Effector CD8-positive, alpha-beta T cell (primary cell): ENCODE measurements at places on chromosomes 6 and 20.

- DNase-seq: no peak
These were observed 28.3 kb upstream of the NHSL1 start for GRCh38 chr6:138527411-138528088.

DNA sequence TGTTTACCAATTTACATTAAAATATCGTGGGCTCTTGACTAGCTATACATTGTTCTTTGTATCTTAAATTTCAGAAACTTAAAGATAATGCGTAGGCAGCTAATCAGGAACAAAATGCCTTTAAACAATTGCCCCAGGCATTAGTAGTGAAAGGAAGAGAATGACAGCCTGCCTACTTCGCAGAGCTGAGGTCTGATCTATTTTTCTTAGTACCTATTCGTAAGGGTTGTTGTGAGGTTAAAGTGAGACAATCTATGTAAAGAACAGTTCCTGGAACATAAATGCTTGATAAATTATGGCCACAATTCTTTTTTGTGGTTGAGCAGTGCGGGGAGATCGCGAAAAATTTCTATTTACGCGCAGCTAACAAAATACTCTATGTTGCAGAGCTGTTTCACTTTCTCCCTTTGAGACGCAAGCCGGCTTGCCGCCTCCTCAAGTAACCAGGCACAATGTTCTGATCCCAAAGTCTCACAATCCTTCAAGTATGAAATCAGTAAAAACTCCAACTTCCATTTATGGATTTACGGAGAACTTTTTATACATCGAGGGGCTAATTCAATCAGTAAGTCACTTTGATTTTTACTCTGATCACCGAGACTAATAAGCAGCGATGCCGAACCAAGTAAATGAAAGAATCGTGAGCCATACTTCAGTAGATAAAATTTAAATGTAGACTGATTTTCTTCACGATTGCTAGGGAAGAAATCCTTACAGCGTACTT is 878 bp upstream of the PNRC1 start:
- DNase-seq: peak; percentile 45

GRCh38 chr6:93678841-93679454 is 259.6 kb upstream of the EPHA7 start:
- no peak for DNase-seq

DNA sequence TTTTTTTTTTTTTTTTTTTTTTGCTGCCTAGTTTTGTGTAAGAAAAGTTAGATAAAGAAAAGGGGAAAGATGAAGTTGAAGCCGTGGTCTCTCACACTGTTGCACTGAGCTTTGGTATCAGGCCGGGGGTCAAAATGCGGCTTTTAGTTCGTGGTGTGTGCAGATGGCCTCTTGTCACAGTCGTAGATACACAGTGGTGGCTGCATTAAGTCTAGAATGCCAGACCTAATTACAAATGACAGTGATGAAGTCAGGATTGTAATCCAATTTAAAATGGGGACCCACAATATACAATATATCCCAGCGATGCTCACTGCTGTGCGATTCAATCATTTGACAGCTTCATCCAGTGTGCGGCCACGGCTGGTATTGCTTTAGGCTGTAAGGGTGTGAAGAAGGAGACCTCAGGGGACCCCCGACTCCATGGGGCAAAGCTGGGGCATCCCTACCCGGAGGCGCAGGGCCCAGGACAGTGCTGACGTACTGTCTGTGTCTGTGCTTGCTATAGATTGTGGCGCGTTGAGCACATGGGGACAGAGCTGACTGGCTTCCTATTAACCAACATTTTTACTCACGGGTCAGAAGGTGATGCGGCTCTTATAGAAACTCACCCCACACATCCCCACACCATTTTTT is 210.0 kb upstream of the SOX4 start:
- no peak for DNase-seq

GRCh38 chr6:10550764-10551163 is 29.6 kb downstream of the GCNT2 start:
- DNase-seq: no peak

- no peak for DNase-seq
These were observed 85.4 kb downstream of the CBFA2T2 start for GRCh38 chr20:33575282-33575681.
